ENCODE measurements at places on chromosomes 1 and 21.
A peak's percentile ranks its signal among the peaks of the same experiment; 100 is the strongest.

DNA sequence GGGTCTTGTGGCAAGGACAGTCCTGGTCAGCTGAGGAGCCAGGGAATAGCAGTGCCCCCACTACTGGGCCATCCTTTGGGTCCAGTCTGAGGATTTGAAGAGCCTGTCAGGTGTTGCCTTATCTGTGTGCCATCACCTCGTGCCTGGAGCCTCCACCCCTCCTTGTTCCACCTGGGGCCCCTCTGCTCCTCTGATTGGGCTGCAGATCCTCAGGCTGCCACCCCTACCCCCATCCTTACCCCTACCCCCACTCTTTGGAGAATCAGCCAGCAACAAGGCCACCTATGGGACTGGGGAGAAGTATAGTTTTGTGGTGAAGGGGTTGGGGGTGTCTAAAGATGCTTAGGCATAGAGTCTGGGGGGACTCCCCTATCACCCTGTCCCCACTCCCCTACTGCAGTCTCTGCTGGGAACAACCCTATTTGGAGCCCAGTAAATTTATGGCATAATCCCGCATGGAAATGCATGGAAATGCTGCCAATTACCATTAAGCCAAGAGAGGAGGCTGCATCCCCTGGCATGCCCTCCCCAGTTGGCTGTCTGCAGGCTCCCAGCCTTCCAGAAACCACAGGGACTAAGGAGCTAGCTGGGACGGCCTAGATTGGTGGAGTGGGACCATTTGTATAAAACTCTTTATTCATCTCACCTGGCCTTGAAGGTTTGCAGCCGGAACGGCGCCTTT lies 142.7 kb upstream of the CSF3R start:
- no peak for DNase-seq

DNA sequence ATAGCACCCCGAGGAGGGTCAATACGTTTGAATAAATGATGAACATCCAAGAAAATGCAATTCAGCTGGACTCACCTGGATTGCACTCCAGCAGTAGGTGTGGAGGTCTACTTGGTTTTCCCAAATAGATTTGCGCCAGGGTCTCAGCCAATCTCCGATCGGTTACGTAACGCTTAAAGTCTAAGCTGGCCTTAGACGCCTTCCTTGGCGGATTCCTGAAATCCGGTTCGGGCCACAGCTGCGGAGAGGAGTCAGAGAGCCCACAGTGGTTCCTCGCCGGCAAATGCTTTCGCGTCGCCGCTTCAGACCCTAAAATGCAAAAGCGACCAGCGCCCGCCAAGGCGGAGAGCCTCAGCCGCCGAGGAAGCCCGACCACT lies 322 bp downstream of the TFB2M start:
- no peak for DNase-seq

- DNase-seq, result no peak
Observed at GRCh38 chr1:80987106-80987505, 813.6 kb upstream of the ADGRL2 start.

- DNase-seq, result peak; percentile 8
Observed at GRCh38 chr21:26715878-26716506, 129.2 kb downstream of the ADAMTS1 start.

DNA sequence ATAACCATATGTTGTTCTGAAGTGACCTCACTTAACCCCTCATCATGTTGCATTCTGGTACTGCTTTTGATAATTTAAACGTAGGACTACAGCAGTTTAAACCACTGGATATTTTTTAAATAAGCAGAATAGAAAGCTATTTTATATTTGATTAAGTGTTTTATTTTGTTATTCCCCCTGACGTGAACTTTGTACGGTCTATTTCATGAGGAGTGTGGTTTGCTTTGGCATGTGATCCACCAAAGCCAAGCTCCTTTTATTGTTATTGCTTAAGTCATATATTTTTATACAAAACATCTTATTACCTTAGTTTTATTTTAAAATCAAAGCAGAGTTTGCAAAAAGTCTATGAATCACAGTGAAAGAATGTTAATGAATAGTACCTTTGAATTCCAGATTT lies 101.4 kb upstream of the L1TD1 start:
- DNase-seq, result no peak

GRCh38 chr1:147627435-147628110 lies 42.8 kb downstream of the ACP6 start:
- DNase-seq, result peak; percentile 53

- DNase-seq, result no peak
Observed at GRCh38 chr1:88791192-88791591, 100.2 kb downstream of the GTF2B start.
